ENCODE measurements at places on chromosomes 3 and 15. TPM values are rescaled to one million over a fixed set of nuclear protein-coding genes. Genes with fewer than 3 reads are reported as not detected.

The NRG4 gene
- 0.24 TPM for polyA plus RNA-seq

The SPESP1 gene
- polyA plus RNA-seq, result not detected

The MINDY4B gene
- not detected for polyA plus RNA-seq

DNA sequence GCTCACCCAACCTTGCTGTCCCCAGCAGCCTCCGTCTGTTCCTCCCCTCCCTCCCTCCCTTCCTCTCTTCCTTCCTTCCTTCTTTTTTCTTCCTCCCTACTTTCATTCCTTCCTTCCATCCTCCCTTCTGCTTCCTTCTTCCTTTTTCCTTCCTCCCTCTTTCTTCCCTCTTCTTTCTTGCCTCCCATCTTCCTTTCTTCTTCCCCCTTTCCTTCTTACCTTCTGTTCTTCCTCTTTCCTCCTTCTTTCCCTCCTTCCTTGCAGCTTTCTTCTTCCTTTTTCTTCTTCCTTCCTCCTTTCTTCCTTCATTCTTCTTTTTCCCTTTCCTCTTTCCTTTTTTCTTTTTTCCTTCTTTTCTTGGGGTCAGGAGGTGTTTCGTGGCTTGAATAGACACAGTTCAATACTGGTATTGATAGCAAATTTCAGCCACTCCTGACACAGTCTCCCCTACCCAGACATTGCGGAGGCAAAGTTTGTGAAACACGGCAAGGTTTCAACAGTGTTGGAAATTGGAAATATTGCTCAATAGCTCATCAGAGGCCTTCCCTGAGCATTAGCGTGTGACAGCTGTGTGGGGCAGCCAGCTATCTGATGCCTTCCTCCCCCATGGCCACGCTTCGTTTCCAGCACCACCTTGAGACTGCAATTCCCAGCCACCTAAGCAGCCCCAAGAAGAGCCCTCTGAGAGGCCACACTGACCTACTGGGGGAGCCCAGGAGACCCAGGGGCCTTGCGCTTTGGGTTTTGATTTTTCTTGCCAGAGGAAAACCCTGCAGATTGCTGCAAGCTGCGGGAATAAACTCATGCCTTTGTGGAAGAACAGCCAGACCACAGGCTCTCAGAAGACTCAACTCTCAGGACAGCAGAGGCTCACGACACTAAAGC is 82.2 kb downstream of the KLF15 start:
- no peak for DNase-seq

DNA sequence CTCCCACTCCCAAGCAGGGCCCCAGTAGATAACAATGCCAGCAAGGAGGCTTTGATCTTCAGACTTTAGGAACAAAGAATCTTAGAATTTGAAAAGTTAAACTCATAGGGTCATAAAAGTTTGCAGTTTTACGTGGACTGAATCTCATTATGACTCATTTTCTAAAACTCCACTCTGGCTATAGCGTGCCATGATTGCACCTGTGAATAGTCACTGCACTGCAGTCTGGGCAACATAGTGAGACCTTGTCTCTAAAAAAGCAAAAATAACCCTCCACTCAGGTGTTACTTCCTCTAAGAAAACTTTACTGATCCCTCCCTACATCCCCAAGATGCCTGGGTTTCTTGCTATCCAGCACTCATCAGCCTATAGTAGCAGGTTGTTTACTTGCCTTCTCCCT is 104.5 kb downstream of the IL20RB start:
- no peak for DNase-seq
